ENCODE measurements at places on chromosomes 3 and 15.

GRCh38 chr3:116254541-116254940, 190.7 kb downstream of the LSAMP start:
- no peak for DNase-seq

- DNase-seq = no peak
Measured at GRCh38 chr15:48987142-48987541, 23.4 kb upstream of the SHC4 start.

GRCh38 chr15:88072598-88073390, 183.7 kb downstream of the NTRK3 start:
- DNase-seq = no peak

GRCh38 chr3:130900959-130901358, 7.1 kb downstream of the ATP2C1 start:
- DNase-seq = no peak

- DNase-seq = no peak
Measured at GRCh38 chr15:69525543-69525942, 72.9 kb downstream of the RPLP1 start.

DNA sequence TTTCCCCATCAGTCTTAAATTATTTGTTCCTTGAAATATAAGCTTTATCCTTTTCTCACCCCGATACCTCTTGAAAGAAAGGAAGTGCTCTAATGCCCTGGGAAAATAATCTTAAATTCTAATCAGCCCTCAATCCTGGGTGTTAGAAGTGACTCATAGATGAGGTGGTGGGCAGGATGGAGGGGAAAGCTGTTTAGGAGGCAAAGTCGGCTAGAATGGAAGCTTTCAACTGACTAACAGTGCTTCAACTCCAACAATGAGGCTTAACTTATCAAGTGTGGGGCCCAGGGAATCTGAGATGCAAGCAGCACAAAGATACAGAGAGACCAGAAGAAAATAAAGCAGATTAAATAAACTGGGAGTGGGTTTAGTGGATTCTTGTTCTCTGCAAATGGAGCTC, 175.8 kb downstream of the EPHB1 start:
- DNase-seq = no peak

GRCh38 chr3:182370949-182371348, 422.4 kb upstream of the ATP11B start:
- DNase-seq = no peak

DNA sequence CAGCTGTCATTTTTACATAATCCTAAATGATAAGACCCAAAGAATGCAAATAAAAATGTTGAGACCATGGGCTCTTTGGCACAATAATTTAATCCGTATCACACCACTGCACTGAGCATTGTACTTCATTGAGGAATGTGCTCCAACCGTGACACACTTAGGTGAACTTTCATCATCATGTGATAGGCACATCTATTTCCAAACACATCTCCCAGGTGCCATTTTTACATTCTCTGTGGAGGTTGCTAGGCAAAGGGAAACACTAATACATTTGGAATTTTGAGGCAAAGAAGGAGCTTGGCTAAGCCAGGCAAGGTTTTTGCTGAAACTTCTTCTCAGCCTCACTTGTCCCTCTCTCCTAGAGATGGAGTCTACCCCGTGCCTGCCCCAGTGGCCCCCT, 68.7 kb downstream of the LRTM1 start:
- DNase-seq = no peak

All from stimulated activated CD4-positive, alpha-beta T cell treated with anti-CD3 and anti-CD28 coated beads, Interleukin-2, amount 100 ng/mL, for 24 hours (primary cell).